ENCODE measurements at places on chromosomes 2 and 18.

- no peak for DNase-seq
Observed at GRCh38 chr2:222434204-222434603, 9.9 kb downstream of the SGPP2 start.

DNA sequence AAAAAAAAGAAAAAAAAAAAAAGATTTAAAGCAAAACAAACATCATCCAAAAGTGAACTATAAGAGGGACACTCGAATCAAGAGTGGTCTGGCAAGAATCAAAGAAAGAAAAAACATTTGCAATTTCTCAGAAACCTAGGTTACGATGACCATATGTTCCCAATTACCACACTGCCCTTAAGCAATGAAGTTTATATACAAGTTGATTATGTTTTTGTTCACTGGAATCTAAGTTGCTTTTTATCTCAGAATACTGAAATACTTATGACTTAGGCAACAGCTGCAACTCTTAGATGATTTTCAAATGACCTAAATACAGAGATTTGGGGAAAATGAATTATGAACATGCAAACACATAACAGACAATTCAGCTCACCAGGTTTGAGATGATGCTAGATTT is 597.1 kb upstream of the CHAC2 start:
- DNase-seq = no peak

- no peak for DNase-seq
Observed at GRCh38 chr18:62379051-62379450, 53.9 kb downstream of the TNFRSF11A start.

DNA sequence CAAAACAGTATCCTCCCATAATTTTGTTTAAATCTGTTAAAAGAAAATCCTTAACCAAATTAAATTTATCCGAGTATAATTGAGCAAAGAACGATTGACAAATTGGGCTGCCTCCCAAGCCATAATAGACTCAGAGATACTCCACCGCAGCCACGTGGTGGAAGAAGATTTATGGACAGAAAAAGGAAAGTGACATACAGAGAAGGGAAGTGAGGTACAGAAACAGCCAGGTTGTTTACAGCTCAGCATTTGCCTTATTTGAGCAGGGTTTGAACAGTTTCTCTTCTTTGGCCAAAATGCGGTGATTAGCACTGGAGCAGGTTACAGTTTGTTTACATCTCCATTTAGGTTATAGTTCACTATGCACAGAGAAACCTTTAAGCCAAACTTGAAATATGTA is 60.8 kb downstream of the KYNU start:
- no peak for DNase-seq

DNA sequence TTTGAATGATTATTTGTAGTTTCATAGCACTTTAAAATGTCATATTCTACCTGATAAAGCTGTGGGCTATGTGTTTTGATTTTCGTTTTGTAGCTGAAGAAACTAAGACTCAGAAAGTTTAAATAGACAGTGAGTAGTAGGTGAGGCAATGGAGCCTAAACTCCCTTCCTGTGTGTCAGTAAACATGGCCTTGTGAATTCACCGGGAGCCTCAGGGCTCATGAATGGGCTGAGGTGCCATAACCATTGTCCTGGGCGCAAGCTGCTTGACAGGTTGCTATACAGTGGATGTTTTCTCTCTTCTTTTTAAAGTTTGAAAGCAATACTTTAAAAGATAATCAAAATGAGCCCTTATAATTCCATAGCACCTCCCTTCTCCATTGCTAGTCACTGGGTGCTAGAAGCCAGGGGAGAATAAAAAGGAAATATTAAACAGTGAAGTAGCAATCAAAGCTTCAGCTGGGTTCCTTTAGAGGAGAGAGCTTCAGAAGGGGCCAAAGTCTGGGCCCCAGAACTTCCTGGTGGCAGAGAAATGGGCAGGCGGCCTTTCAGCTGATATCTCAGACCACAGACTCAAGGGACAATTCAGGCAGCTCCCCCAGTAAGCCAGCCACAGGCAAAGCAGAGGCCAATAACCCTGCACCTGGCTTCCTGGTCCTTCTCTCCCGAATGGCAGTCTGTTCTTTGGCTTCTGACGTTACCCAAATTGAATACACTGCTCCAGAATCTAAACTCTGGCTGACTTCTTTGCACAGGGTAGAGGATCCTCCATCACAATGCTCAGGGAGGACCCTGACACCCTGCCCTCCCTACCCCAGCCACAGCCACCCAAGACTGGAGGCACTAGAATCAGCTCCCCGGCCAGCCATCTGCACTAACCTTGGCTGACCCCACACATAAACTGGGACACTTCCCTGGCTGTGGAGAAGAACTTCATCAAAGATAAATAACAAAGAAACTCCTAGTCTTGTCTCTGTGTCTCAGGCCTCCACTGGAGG is 51.8 kb upstream of the NPAS2 start:
- no peak for DNase-seq

DNA sequence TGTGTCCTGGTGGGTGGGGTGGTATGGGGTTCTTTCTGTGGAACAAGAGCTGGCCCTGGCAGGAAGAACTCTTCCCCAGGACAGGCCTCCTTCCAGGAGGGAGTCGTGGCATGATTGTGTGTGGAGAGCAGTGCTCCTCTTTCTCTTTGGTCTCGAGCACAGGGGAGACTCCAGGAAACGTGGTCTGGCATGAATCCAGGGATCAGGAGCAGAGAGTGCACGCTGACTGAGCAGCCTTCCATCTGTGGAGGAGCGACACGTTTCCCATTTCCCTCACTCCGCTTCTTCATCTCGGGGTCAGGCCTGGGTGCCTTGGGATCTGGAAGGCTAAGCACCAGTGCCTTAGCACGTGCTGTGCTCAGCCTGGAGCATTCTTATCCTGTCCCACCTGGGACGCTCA is 132.0 kb upstream of the HDAC4 start:
- DNase-seq = no peak
